GM04503 (cell line): ENCODE measurements at places on chromosomes 5 and 9.

GRCh38 chr5:119274030-119274766 is 81.6 kb upstream of the TNFAIP8 start:
- no peak for DNase-seq

GRCh38 chr5:167177736-167178135 is 1113.7 kb upstream of the WWC1 start:
- DNase-seq, result no peak

DNA sequence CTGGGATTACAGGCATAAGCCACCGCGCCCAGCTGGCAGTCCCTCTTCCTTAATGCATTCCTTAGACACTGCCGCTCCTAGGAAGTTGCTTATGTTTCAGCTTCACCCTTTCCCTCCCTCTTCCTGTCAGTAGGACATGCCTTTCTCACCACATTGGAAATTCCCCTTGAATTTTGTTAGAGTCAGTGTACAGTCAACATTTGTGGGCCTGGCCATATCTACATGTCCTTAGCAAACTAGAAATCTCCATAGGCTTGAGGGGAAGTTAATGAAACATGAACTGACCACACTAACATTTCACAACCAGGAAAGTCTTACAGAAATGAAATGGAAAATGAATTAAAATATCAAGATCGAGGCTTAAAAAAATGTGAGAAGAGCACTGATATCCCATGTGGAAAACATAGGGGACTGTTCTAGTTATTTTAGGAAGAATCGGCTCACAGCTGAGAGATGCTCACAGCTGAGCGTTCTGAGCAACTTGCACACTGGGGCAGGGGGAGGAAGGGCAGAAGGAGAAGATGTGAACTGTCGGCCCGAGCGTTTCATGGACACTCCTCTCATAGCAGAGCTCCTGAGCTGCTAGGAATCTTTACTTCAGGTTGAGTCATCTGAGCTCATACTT is 21.1 kb upstream of the LVRN start:
- peak; percentile 93 for DNase-seq

- no peak for DNase-seq
These were observed 49.1 kb downstream of the DOCK2 start for GRCh38 chr5:169686137-169686536.

DNA sequence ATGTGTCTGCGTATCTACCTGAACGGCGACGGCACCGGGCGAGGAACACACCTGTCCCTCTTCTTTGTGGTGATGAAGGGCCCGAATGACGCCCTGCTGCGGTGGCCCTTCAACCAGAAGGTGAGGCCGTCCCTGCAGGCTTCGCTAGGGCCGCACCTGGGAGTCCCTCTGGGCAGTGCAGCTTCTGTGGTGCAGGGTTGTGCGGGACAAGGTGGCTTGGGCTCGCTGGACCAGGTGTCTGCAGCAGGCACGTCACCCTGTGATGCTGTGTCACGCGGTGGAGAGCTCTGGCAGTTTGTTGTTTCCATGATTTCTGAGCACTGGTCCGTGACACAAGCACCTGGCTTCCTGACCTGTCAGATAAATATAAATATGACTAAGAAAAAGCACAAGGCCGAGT is 20.7 kb downstream of the FBXW5 start:
- no peak for DNase-seq

DNA sequence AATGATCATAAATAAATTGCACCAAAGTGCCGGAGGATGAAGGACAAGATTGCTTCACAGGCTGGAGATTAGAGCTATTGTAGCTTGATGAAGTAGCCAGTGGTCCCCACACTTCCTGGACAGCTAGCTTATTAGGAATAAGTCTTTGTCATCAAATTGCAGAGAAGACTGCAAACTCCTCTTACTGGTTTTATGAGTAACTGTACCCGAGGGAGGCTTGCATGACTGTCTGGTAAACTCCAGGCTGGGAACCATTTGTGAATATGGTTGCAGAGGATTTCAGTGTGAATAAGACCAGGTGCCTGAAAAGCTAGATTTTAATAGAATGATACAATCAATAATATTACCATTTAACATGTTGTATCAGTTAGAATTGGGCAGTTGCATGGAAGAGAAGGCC is 36.5 kb upstream of the SEMA5A start:
- no peak for DNase-seq

DNA sequence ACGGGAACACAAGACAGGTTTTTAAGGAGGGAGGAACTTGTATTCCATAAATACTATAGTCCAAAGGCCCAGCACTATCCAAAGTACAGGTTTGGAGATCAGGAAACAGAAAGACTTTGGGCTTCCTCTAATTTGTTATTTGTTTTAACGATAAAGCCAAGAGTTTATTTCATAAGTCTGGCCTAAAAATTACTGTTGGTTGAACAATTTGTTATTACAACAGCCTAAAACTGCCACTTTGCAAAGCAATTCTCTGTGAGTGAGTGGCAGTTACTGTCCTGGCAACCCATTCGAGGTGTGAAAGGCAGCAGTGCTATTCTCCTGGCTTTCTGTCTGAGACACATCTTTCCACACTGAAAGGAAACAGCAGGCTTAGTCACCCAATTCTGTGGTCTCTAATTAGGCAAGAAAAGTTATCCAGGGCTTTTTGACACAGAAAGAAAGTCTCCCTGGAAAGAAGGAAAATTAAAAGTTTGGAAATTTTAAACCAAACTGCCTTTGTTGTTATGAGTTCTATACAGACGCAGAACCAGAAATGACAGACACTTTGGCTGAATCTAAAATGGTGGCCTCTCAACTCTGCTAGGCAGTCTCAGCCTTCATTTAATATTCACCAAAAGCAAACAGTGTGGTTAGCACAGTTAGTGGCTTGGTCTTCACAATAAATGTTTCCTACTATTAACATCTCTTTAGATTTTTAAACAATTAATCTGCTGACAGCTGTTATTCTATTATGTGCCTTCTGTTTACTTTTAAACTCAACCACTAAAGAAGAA is 33.9 kb downstream of the PSMB7 start:
- no peak for DNase-seq

GRCh38 chr5:71011194-71011792 is 13.8 kb downstream of the NAIP start:
- DNase-seq, result no peak

GRCh38 chr9:119372951-119373350 is 3.7 kb upstream of the BRINP1 start:
- DNase-seq, result no peak

- no peak for DNase-seq
These were observed 42.9 kb upstream of the SUB1 start for GRCh38 chr5:32542216-32543059.

DNA sequence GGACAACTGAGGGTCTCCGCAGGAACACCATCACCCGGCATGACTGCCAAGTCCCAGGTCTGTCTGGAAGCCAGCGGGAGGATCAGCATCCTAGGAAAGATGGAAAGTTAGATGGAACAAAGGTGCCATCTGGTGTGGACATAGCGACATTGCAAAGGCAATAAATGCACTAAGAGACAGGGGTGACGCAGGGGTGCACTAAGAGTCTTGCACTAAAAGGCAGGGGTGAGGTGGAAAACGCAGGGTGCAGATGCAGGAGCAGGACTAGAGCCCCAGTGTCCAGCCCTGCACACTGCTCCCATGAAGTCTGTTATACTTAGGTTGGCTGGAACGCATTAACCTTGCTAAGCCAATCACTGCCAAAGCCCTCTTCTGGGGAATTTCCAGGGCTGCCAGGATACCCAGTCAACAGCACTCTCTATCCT is 15.5 kb downstream of the ATOX1 start:
- DNase-seq, result no peak

DNA sequence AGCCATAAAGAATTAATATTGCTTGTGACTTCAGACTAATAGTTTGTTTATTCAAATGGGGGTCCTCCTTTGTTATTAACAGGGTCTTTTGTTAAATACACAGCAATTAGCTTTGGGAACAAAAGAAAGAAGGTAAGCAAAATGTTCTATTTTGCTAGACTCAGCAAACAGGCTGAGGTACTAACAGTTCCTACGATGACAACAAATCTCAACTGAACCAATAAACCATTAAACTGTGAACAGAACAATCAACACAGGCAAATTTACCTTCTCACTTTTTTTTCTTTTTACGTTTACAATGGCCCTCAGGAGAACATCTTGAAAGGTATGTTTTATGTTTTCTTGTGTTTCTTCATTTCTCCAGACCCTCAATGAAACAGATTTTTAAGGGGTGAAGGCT is 207.2 kb downstream of the NFIB start:
- no peak for DNase-seq

- DNase-seq, result peak; percentile 27
These were observed 61.2 kb upstream of the TAF11L2 start for GRCh38 chr5:17436761-17437221.

GRCh38 chr9:105500108-105500766 is 52.4 kb downstream of the FSD1L start:
- no peak for DNase-seq

DNA sequence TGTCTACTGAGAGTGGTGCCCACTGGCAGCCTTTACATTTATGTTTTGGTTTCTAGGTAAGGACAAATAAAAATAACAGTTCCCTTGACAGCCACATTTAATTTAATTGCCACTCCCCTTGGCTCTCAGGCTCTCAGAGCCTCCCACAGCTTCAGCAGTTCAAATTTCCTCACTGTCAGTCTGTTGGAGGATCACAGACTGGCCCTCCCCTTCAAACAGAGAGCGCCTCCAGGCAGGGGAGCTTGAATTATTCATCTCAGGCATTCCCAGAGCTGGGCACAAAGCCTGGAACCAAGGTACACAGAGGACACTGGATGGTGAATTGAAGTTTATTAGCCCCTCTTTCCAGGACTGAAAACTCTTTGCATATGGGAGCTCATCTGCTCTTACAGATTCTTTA is 407.7 kb downstream of the SPOCK1 start:
- DNase-seq, result no peak

DNA sequence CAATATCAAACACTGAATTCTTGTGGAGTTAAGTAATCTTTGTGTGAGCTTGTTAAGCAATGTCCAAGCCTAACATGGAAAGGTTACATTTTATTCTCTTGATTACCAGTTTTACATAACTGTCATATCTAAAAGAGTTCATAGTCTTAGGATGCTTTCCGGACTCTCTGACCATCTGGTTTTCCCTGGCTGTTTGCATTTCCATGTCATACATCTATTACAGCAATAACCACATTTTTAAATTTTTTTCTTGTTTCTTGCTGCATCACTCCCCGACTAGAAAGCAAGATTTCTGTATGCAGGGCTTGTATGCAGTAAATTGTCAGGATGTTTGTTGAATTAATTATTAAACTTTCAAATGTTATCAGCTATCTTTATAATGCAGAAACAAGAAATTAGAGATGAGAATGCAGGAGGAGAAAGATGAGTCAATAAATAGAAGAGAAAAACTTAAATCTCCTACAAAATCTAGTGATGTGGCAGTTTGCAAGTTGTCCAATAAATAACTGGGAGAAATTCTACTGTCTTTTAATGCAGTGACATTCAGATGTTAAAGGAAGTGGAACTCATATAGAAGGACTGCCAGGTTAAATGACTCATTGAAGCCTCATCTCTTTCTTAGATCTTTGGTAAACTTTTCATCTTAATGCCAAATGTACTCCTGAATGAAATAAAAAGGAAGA is 179.6 kb upstream of the SGCD start:
- peak; percentile 80 for DNase-seq

- no peak for DNase-seq
These were observed 29.7 kb downstream of the C9orf85 start for GRCh38 chr9:71941060-71941568.
